ENCODE measurements at places on chromosomes 7 and 10.

DNA sequence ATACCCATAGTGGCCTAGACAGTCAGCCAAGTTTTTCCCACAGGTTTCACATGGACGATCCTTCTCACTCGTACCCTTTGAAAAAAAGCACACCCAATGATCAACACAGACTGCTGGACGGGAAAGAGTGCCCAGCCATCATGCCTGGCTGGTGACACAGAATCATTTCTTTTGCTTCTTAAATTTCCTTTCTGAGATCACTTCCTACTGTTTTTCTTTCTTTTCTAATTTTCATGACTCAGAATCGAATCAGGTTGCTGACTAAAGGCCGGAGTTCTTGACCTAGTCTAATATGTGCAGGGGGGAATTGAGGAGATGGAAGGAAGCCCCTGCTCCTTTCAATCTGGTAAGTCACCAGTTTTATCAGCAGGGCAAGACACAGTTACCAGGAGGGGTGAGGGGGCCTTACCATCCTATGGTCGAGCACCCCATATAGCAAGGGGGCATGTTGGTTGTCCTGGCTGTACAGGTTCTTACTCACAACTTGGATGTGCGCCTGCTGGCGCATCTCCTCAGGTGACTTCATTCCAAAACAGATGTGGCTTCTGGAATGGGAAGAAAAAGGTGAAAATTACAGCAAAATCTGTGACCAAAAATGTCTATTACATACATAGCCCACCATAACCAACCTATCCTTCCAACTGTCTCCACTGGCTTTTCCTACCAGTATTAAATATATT is 3.5 kb downstream of the POLR3A start:
- DNase-seq = no peak

GRCh38 chr7:2431260-2431867 is 28.0 kb downstream of the CHST12 start:
- DNase-seq = peak; percentile 24

DNA sequence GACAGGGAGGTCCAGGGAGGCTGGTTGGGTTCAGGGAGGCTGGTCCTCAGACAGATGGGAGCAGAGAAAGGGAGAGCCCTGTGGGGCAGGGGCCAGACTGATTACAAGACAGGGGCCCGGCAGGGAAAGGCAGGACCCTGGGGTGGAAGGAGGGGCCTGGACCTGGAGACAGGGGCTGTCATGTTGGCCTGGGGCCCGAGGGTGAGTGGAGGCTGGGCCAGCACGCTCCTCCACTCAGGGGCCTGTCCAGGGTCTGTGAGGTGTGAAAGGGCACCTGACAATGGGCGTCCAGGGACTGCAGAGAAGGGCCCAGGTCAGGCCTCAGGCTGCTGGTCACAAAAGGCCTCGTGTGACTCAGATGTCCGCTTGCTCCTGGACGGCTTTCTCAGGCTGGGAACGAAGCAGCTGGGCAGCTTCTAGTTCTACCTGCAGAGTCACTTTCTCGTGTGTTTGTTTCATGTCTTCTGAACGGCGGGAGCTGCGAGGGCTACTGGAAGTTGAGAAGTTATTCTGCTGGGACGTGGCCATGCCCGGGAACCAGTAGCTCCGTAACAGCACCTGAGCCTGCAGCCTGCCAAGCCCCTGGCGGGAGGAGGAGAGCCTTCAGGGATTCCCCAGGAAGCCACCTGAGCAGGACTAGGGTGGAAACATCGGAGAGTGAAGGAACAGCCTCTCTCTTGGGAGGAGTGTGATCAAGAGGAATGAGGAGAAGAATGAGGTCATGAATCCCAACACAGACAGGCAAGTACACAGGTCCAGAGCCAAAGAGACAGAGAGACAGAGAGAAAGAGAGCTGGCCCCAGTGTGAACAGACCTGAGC is 65.8 kb downstream of the KLF6 start:
- no peak for DNase-seq

DNA sequence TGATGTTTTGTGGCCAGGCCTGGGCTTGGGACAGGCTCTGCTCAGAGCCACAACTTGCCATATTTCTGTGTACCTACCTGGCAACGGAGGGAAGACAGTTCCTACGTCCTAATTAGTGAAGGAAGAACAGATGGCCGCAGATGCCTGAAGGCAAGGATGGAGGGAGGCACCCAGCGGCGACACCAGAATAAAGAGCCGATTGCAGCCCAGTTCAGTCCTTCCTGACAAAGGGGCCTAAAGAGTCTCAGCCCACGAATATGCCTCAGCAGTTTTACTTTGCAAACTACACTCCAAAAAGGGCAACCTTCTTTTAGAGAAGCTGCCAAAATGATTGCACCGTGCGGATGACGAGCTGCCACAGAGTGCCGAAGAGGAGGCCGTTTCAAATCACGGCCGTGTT is 585.8 kb downstream of the GLRX3 start:
- DNase-seq = no peak

DNA sequence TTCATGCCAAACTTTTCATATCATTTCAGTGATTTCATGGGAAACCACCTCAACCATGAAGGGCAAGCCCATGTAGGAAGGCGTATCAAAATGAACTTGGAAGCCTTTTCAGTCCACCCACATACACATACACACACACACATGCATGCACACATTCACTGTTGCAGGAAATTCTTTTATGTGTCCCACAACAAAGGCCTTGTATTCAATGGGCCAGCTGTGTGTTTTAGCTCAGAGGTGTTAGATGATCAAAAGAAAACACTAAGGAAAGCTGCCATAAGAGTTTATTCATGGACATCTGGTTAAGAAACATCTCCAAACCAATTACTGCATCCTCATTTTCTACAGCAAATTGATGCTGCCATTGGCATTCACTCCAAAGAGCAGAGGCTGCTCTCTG is 74.4 kb upstream of the STK17A start:
- no peak for DNase-seq

- no peak for DNase-seq
These were observed 10.7 kb downstream of the HIP1 start for GRCh38 chr7:75727881-75728593.

- peak; percentile 9 for DNase-seq
These were observed 128.8 kb downstream of the GATA3 start for GRCh38 chr10:8183241-8183704.

DNA sequence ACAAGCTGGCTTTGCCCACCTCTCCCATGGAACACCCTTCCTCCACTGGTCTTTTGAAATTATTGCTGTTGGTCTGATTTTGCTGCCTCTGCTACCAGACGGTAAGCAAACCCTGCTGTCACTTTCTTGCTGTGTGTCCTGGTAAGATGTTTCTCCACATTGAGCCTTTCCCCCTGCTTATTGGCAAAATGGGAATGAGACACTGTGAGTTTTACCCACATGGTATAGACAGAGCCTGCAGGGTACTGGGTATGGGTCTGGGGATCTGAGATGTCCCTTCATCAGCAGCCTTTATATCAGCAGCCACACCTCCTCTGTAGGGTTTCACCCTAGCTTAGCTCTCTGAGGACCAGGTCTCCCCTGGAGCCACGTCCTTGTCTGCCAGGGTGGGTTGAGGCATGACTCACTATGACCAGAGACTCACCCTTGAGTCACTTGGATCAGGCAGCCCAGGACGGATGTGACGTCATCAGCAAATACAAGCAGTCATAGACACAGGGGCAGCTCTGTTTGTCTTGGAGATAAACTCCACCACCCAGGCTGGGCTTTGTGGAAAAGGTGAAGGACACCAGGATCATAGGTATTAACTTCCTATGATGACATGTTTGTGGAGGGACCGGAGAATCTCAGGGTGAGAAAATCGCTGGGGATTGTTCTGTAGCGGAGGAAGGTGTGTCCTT is 17.9 kb upstream of the BAIAP2L1 start:
- DNase-seq = no peak

- no peak for DNase-seq
These were observed 54.7 kb upstream of the CCAR1 start for GRCh38 chr10:68666280-68666760.

DNA sequence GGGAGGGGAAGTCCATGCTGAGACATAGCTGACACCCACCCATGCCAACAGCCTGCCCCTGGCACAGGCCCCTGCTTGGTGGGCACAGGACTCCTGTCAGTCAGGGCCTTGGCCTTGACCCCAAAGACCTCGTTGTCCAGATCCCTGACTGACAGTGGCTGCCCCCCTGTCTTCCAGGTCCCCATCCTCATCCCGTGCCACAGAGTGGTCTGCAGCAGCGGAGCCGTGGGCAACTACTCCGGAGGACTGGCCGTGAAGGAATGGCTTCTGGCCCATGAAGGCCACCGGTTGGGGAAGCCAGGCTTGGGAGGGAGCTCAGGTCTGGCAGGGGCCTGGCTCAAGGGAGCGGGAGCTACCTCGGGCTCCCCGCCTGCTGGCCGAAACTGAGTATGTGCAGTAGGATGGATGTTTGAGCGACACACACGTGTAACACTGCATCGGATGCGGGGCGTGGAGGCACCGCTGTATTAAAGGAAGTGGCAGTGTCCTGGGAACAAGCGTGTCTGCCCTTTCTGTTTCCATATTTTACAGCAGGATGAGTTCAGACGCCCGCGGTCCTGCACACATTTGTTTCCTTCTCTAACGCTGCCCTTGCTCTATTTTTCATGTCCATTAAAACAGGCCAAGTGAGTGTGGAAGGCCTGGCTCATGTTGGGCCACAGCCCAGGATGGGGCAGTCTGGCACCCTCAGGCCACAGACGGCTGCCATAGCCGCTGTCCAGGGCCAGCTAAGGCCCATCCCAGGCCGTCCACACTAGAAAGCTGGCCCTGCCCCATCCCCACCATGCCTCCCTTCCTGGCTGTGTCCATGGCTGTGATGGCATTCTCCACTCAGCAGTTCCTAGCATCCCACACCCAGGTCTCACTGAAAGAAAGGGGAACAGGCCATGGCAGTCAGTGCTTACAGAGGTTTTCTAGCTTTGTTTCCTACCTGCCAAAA is 197.2 kb downstream of the EBF3 start:
- no peak for DNase-seq

Data from stimulated activated CD4-positive, alpha-beta T cell treated with anti-CD3 and anti-CD28 coated beads, TNF-alpha, amount 100 ng/mL, for 1 hour (primary cell).